Hematopoietic multipotent progenitor cell treated with erythropoietin and hydrocortisone succinate and interleukin-3 and kit ligand, for 6 days (in vitro differentiated cells): ENCODE measurements at places on chromosomes 16 and 17.

- no peak for DNase-seq
Observed at GRCh38 chr17:61579961-61580360, 11.1 kb downstream of the NACA2 start.

GRCh38 chr17:59001158-59001814 lies 105.4 kb downstream of the TRIM37 start:
- DNase-seq = peak; percentile 60

DNA sequence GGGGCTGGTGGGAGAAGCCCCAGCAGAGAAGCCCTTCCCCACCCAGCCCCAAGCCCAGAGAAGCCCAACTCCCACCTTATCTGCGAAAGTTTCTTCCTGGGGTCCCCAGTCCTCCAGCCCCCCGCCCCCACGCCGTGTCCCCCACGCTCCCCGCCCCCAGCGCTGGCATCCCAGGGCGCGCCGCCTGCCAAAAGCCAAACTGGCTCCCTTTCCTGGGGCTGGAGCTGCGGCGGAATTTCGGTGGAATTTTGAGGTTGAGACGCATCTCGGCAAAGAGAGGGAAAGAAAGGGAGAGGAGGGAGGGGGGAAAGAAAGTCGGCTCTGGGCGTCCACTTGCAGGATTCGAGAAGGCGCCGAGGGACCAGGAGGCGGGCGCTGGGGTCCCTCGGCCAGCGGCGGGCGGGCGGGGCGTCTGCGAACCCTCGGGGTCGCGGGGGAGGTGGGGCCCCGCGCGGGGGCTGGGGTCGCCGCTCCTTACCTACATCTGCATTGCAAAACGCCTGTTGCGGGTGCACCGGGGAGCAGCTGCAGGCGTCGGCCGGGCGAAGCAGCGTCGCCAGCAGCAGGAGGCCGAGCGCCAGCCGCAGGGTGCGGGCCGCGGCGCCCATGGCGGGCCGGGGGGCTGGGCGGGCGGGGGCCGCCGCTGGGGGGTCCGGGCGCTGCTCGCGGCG lies 571 bp downstream of the TIMP2 start:
- no peak for DNase-seq

DNA sequence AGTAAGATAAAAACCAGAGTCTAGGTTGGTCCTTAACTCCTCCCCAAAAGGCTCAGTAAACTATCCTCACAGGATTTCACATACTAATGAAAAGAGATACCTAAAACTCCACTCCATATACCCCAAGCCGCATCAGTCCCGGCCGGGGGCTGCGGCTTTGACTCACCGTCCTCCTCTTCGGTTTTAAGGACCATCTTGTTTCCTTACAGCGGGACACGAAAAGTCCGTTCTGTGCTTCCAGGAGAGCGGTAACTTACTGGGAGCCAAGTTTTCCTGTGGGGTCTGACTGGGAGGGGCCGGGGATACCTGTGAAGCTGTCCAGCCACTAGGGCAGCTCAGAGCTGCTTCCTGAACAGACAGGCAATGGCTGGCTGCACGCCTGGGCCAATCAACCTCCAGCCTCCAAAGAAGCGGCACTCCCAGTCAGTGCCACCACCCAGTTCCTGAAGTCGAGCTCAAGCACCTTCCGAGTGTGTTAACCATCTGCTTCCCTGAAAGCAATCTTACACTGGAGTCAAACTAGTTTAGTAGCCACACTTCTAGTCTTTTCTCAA lies 45.5 kb downstream of the CYTH1 start:
- peak; percentile 83 for DNase-seq

- DNase-seq = peak; percentile 9
Observed at GRCh38 chr16:49918257-49918656, 62.3 kb upstream of the ZNF423 start.

GRCh38 chr16:87431926-87432325 lies 39.8 kb downstream of the MAP1LC3B start:
- no peak for DNase-seq

DNA sequence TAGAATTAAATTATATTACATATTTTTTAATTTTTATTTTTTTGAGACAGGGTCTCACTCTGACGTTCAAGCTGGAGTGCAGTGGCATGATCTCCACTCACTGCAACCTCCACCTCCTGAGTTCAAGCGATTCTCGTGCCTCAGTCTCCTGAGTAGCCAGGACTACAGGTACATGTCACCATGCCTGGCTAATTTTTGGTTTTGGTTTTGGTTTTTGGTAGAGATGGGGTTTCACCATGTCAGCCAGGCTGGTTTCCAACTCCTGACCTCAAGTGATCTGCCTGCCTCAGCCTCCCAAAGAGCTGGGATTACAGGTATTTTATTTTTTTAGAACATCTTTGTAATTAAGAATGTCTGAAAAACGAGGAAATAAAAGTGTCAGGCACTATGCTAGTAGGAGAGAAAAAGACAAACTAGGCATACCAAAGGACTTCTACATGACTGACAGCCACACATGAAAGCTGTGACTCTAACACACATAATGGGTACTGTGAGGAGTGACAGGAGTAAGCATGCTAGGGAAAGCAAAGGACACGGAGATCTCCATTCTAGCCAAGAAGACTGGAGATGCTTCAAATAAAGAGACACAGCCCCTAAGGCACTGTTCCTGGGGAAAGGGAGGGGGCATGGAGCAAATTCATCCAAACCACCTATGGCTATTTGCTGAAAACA lies 7.3 kb downstream of the GNA13 start:
- DNase-seq = no peak

DNA sequence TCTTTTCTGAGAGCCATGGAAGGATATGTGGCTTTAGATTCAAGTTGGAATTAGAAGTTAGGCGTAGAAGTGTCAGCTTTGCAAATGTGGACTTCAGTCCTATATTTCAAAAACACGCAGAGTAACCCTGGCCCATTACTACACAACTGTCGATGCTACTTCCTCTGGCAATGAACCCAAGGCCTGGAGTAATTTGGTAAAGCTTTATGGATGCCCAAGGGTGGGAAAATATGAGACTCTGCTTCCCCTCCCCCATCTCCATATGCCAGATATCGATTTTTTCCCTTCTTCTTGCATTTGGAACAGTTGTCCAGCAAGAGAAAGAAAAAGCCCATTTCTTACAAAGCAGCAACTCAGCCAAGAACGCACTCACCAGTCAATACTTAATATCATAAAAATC lies 2.9 kb upstream of the MAP1LC3B start:
- peak; percentile 17 for DNase-seq

DNA sequence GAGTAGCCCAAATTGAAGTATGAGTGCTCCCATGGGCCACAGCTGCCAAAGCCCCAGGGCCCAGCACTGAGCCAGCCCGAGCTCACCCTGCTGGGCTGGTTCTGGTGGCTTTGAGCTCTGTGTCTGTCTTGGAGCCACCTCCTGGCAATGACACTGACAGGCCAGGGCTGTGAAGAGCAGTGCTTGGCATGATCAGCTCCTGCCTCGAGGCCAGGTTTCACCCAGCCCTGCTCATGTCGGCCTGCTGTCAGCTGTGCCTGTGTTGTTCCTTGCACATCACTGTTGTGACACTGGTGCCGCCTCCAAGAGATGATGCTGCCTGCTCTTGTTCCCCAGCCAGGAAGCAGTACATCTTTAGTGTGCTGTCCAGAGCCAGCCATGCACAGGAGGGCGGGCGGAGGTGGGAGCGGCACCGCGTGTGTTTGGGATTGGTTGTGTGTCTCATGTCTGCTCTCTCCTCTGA lies 26.0 kb downstream of the PLD6 start:
- no peak for DNase-seq
